ENCODE measurements at places on chromosomes 5 and 9.

GRCh38 chr9:89722712-89723111 is 117.9 kb downstream of the GADD45G start:
- no peak for DNase-seq

DNA sequence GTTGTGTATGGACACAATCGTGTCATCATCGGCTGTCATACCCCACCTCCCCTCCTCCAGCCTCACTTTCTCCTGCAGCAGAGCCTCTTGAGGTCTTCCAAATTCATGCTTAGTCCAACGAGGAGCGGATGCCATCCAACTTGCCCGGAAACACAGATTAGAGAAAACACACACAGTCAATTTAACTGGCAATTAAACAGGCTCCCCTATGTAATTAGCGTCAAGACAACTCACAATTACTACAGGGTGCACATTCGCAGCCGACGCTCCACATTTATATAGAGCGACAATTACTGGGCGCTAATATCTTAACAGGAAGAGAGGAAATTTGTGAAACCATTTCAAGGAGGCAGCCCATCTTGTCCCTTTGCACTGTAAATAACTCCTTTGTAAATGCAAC is 86.0 kb upstream of the ZNF618 start:
- no peak for DNase-seq

DNA sequence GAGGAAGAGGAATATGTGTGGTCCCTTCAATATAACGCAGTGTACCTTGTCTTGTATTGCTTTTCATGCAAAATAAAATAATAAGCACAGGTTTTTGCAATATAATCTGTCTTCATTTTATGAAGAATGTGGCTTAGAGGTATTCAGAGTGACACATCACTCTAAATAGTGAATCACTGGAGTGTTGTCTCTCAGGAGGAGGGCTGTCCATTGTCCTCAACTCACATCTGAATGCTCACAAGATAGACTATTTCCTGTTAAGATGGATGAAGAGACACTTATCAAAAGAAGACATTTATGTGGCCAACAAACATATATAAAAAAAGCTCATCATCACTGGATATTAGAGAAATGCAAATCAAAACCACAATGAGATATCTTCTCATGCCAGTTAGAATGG is 1147.5 kb upstream of the C9orf72 start:
- no peak for DNase-seq

- peak; percentile 68 for DNase-seq
Measured at GRCh38 chr9:77063645-77064285, 44.3 kb downstream of the FOXB2 start.

GRCh38 chr5:98927242-98927988 is 1.4 kb downstream of the CHD1 start:
- peak; percentile 72 for DNase-seq

- no peak for DNase-seq
Measured at GRCh38 chr5:131532031-131532640, 102.9 kb downstream of the RAPGEF6 start.

DNA sequence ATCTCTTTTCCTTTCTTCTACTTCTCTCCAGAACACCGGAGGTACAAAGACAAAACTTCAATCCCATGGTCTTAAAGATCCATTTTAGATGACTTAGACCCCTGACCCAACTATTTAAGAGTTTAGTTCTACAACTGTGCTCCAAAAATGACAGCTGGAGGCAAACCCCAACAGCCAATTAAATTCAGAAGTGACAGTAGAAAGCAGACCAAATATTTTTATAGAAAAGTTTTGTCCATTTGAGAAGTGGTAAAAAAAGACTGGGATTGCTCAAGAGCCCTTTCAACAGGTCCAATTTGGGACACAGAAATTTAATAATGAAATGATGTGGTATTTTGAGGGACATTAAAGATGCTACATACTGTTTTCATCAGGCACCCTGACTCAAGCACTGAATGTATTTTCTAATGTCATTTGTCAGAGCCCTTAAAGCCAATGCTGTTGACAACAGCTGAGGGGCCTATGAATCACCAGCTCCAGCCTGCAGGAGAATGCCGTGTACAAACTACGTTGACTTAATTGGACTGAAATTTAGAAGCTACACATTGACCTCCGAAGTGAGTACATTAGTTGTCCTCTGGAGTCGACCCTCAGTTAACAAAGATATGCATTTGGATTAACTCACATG is 147.5 kb upstream of the PIK3R1 start:
- DNase-seq = no peak

- no peak for DNase-seq
Measured at GRCh38 chr5:126888175-126888574, 111.2 kb downstream of the LMNB1 start.

DNA sequence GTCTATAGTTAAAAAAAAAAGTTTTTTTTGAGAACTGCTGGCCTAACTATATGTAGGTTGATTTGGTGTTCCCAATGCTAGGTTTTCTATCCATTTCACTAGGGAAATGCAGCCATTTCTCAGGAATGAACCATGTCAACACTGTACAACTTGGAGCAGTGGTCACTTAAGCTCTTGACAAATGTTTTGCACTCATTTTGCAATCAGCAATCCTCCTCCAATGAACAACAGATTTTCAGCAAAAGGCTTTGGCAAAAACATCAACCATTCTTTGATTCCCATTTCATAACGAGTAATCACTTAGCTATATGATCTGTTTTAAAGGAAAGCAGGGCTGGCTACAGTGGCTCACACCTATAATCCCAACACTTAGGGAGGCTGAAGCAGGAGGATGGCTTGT is 17.9 kb downstream of the STRBP start:
- no peak for DNase-seq

GRCh38 chr9:121718501-121718900 is 67.1 kb downstream of the DAB2IP start:
- DNase-seq = no peak

- no peak for DNase-seq
Measured at GRCh38 chr5:154078272-154078671, 39.5 kb downstream of the MFAP3 start.

DNA sequence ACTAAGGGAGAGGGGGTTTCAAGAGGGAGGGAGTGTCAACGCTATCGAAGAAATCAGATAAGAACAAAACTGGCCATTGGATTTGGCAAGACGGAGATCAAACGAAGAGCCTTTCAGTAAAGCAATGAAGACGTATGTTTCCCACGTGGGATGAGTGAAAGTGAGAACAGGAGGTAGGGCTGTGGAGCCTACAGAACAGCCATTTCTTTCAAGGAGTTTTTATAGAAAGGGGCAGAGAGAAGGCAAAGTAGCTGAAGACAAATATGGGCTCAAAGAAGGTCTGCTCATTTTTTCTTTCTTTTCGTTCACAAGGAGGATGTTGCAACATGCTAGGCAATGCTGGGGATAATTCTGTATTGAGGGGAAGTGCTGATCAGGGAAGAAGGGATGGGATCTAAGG is 98.3 kb downstream of the SUSD1 start:
- no peak for DNase-seq

DNA sequence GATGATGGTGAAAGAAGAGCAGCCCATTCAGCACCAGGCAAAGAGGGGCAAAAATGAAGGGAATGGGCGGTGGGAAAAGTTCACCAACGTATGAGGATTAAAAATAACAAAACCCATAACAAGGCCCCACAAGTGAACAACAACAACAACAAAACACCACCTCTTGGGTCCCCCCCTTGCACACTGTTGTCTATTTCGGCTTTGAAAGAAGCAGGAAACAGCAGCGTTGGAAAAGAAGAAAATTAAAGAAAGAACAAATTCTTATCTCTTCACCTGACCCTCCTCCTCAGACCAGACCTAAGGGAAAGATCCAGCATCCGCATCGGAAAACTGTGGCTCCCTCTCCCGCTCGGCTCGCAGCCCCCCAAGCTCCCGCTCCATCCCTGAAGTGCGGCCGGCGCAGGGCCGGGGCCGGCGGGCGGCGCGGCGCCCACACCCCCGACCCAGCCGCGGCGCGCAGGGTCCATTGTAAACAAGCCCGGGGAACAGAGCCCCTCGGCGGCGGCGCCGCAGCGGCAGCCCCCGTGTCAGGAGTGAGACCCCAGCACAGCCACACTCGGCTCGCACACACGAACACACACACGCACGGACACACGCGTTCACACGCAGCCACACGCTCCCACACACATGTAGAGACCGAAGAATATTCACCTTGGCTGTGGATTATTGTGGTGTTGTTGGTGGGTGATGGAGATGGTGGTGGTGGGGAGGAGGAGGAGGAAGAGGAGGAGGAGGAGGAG is 535 bp downstream of the RFX3 start:
- DNase-seq = no peak

DNA sequence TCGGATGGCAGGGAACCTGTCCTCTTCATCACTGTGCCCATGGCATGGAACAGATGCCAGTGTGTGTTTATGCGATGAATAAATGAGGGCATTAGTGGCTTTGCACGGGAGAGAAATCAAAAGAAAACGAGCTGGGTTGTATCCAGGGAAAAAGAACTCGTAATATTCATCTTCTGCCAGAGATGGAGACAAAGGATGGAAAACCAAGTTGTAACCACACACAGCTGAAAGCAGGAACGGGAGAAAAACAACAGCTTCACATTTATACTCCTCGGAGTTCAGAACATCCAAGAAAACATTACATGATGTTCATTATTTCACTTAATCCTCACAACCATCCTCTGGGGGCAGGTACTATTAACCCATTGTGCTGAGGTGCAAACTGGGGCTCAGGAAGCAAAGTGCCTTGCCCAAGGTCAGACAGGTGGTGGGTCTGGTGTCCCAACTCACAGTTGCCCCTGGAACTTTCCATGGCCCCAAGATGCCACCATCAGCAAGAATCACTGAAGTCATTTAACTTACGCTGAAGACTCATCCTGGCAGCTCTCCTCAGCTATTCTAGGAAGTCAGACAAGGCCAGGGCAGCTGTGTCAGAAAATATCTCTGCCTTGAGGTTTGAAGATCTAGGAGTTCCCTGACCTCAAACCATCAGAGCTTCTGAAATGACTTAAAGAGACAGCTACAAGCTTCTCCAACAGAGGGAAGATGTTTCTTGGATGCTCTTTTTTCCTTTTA is 250.4 kb downstream of the NSG2 start:
- DNase-seq = no peak

DNA sequence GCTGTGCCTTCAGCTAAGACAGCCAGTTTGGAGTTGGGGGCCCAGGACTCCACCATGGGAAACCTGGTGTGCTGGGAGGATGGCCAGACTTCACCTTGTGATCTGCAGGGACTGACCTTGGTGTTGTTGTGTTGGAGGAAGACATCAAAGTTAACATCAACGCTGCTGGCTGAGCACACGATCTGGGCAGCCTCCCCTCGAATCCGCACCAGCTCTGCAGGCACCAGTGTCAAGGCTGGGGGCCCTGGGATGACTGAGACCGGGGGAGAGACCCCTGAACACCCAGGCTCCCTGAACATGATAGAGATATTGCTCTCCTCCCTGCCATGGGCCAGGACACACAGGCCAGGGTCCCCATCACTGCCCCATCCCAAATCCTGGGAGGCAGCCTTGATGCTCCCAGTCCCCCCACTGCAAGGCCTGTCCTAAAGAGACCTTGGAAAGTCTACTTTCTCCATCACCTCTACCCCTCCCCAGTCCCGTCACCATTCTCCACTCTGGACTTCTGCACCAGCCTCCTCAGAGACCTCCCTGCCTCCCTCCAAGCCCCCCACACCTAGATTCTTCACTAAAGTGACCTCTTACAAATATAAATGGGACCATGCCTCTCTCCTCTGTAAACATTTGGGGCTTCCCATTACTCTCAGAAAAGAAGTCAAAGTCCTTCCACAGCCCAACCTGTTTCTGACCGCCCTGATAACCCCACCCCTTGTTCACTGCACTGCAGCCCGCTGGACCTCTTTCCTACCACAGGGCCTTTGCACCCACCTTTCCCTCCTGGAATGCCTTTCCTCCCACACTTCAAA is 8.2 kb downstream of the CSF1R start:
- no peak for DNase-seq

All from astrocyte of the spinal cord (primary cell).